Erythroblast (primary cell): ENCODE measurements at places on chromosomes 5 and 9.

- DNase-seq = no peak
These were observed 3.7 kb downstream of the ADGRV1 start for GRCh38 chr5:90562341-90562740.

GRCh38 chr9:121268598-121268850 is 562 bp downstream of the GSN start:
- DNase-seq = no peak

- no peak for DNase-seq
These were observed 39.2 kb upstream of the SHOC1 start for GRCh38 chr9:111833941-111834340.

GRCh38 chr9:37373621-37374020 is 48.9 kb upstream of the GRHPR start:
- no peak for DNase-seq

DNA sequence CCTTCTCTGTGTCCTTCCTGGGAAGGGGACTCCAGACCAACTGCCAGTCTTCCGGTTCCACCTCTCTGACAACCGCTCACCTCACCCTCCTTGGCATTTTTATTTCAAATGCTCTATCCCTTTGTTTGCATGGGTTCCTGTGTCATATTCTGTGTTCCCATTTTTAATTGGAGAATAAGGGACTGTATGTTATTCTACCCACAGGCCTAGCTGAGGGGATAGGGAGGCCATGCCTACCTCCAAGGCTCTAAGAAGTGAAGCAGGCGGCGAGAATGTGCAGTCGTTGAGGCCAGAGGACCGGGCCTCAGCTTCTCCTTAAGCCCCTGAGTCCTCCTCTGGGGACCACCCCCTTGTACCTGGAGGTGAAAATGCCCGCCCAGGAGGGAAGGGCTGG is 936 bp upstream of the WDR5 start:
- no peak for DNase-seq
